ENCODE measurements at places on chromosomes 4 and X. TPM values are rescaled to one million over a fixed set of nuclear protein-coding genes. Genes with fewer than 3 reads are reported as not detected.

Gene MAGED4
- total RNA-seq: 77.3 TPM

Gene MAGEE2
- total RNA-seq: 1.5 TPM

Gene GPR82
- not detected for total RNA-seq

Gene FGFBP1
- 0.71 TPM for total RNA-seq

Gene SORCS2
- total RNA-seq: 59.2 TPM

Gene REELD1
- total RNA-seq: not detected

Gene SHROOM3
- 51.4 TPM for total RNA-seq

Gene CXorf58
- 0.22 TPM for total RNA-seq

Gene KIAA1210
- total RNA-seq: 0.33 TPM

Gene TMEM175
- 22.4 TPM for total RNA-seq

Gene SUPT20HL2
- total RNA-seq: not detected

Gene HMX1
- total RNA-seq: 63.0 TPM

Gene ZMYM3
- total RNA-seq: 28.6 TPM

Gene CLGN
- total RNA-seq: 22.5 TPM

Gene NAAA
- 44.2 TPM for total RNA-seq

Gene NPNT
- total RNA-seq: 55.7 TPM

Gene SMR3B
- total RNA-seq: not detected

Gene CORIN
- total RNA-seq: 1.7 TPM

Gene MAB21L2
- total RNA-seq: 47.0 TPM

Gene PNMA5
- not detected for total RNA-seq

Gene APEX2
- 6.1 TPM for total RNA-seq

Gene TSPAN6
- total RNA-seq: 55.5 TPM

Measured in camera-type eye (tissue), 1 donor.